ENCODE measurements at places on chromosomes 5 and 9. TPM values are rescaled to one million over a fixed set of nuclear protein-coding genes. Genes with fewer than 3 reads are reported as not detected.

- no peak overlapping the region for H3K4me3 ChIP-seq
- no peaks in the 10 kb centered on the region for H3K4me1 ChIP-seq
- H3K27me3 ChIP-seq: no peaks in the 10 kb centered on the region
- H3K27ac ChIP-seq: no peak overlapping the region
- no peaks in the 10 kb centered on the region for H3K36me3 ChIP-seq
These were observed 381.6 kb downstream of the EFNA5 start for GRCh38 chr5:107289030-107289714.

CTXN3 gene
- total RNA-seq: 19.9 TPM

HOMER1 gene
- total RNA-seq: 47.9 TPM

ADRB2 gene
- 5.0 TPM for total RNA-seq

CNOT8 gene
- total RNA-seq: 73.2 TPM

GRCh38 chr5:157860898-157861890 lies 2.2 kb upstream of the CLINT1 start:
- no peak overlapping the region for H3K27ac ChIP-seq
- no peaks in the 10 kb centered on the region for H3K27me3 ChIP-seq
- no peak overlapping the region for H3K4me3 ChIP-seq
- no peaks in the 10 kb centered on the region for H3K36me3 ChIP-seq
- no peak for DNase-seq

GHR gene
- 12.2 TPM for total RNA-seq

TXNDC8 gene
- total RNA-seq: not detected

TDRD7 gene
- 12.1 TPM for total RNA-seq

DNA sequence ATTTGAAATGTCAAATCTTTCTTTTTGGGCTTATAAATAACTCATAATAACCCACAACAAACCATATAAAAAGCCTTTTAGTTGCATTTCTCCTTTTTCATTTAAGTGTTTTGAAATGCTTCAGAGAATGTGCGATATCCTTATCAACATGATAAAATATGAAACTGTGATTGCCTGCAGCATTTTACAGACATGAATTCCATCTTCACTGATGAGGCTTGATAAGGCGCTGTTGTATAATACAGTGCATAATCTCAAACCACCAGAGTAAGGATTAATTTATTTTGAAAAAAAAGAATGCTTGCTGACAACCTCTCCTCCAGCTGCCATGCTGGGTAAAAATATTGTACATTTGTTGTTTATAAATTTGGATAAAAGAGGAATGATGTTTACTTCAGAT lies 216.8 kb downstream of the PBX3 start:
- peaks cover 9% of the 10 kb centered on the region for H3K4me1 ChIP-seq
- H3K27me3 ChIP-seq: no peaks in the 10 kb centered on the region
- no peak overlapping the region for H3K27ac ChIP-seq
- H3K36me3 ChIP-seq: no peaks in the 10 kb centered on the region
- DNase-seq: no peak
- no peak overlapping the region for H3K4me3 ChIP-seq

DNA sequence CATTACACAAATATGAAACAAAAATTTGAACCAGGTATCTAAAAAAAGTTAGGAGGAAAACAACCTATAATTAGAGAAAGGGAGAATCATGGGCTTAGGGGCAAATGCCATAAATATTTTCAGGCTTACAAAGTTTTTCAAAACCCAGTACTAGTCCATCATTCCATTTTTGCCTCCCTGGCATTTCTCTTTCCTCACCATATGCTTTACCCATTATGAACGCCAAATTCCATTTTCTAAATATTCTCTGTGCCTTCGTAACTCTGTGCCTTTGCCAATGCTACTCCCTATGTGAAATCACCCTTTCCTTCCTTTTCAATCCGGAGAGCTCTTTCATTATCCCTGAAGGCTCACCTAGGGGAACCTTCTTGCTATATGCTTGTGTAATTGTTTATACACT lies 434.1 kb downstream of the ZSWIM6 start:
- no peaks in the 10 kb centered on the region for H3K4me1 ChIP-seq
- H3K4me3 ChIP-seq: no peak overlapping the region
- no peaks in the 10 kb centered on the region for H3K27me3 ChIP-seq
- no peak overlapping the region for H3K27ac ChIP-seq

DNA sequence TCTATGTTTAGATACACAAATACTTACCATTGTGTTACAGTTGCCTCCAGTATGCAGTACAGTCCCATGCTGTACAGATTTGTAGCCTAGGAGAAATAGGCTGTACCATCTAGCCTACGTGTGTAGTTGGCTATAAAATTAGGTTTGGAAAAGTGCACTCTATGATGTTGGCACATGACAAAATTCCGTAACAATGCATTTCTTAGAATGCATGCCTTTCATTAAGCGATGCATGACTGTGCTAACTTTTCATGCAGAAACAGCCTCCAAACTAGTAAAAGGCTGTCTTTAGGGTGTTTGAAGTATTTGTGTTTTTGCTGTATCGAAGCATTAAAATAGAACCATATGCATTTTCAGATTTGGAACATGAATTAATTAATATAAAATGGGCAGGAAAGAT lies 157.9 kb downstream of the RMI1 start:
- H3K4me3 ChIP-seq: no peak overlapping the region
- no peak for DNase-seq
- H3K27me3 ChIP-seq: peaks cover 23% of the 10 kb centered on the region
- H3K27ac ChIP-seq: no peak overlapping the region
- peaks cover 10% of the 10 kb centered on the region for H3K4me1 ChIP-seq

MEGF9 gene
- 29.0 TPM for total RNA-seq

PDGFRB gene
- total RNA-seq: 121 TPM

GRCh38 chr9:5801739-5802113 lies 31.2 kb downstream of the ERMP1 start:
- no peaks in the 10 kb centered on the region for H3K4me1 ChIP-seq
- no peak overlapping the region for H3K4me3 ChIP-seq
- no peak overlapping the region for H3K27ac ChIP-seq
- peaks cover 3% of the 10 kb centered on the region for H3K36me3 ChIP-seq

- no peak overlapping the region for H3K4me3 ChIP-seq
- H3K36me3 ChIP-seq: no peaks in the 10 kb centered on the region
- peak; percentile 31 for DNase-seq
- H3K27me3 ChIP-seq: peaks cover 9% of the 10 kb centered on the region
These were observed 132.1 kb downstream of the HSD17B3 start for GRCh38 chr9:96169901-96170300.

GRCh38 chr9:137788561-137789294 lies 88.9 kb upstream of the CACNA1B start:
- H3K36me3 ChIP-seq: peaks cover 78% of the 10 kb centered on the region
- no peaks in the 10 kb centered on the region for H3K27me3 ChIP-seq
- DNase-seq: no peak
- peaks cover 7% of the 10 kb centered on the region for H3K4me1 ChIP-seq

DNA sequence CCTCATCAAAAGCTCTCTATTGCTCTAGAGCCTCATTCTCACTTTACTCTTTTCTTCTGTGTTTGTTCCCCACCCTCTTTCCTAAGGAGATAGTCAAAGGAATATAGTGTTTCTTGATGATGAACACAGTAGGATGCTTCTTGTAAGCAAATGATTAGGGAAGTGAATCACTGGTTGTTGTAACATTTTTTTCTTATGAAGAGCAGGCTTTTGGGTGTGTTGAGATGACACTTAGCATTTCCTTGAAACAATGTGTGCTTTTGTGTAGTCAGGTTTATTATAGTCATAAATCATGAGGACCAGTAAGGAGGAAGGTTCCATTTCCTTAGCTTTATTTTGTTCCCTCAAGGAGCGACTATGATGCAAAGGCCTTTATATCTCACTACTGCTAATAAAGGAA lies 1991.3 kb upstream of the C9orf72 start:
- H3K4me1 ChIP-seq: no peaks in the 10 kb centered on the region
- no peak overlapping the region for H3K27ac ChIP-seq
- H3K36me3 ChIP-seq: no peaks in the 10 kb centered on the region
- no peak for DNase-seq

- H3K4me1 ChIP-seq: peaks cover 9% of the 10 kb centered on the region
- no peaks in the 10 kb centered on the region for H3K36me3 ChIP-seq
- H3K27me3 ChIP-seq: no peaks in the 10 kb centered on the region
- no peak overlapping the region for H3K4me3 ChIP-seq
These were observed 3.0 kb downstream of the SPIN1 start for GRCh38 chr9:88391236-88391635.

DNA sequence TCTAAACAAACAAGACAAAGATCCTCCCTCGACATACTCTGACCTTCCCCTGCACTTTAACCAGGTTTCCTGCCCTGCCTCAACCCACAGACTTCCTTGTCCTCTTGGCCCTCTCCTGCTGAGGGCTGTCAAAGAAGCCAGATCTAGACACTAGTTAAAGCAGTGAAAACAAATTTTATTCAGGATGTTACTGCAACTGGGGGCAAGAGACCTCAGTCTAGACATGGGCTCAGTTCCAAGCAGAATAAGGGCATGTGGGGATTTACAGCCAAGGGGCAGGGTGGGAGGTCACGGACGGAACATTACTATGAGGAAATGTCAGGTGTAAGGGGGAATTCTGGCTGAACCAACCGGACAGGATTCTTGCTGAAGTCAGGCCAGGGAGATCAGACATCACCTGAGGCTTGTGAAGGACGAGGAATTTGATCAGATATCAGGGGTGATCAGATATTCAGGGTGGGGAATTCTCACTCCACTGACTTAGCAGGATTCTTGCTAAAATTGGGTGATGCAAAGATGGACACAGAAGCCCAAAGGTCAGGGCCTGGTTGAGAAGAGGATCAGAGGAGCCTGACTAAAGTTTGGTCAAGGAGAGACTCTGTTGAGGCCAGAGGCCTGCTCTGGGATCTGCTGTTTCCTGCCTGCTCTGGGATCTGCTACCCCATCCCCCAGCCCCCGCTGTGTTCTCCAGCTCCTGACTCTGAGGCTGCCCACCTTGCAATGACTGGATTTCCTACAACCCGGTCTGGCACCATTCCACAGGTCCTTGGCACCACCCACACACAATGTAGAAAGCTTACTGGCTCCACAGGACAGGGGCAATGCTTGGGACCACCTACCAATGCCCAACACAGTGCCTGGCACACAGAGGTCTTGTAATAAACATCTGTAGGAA lies 21.5 kb downstream of the GABBR2 start:
- no peaks in the 10 kb centered on the region for H3K36me3 ChIP-seq
- no peak for DNase-seq
- H3K27me3 ChIP-seq: no peaks in the 10 kb centered on the region
- H3K4me3 ChIP-seq: no peak overlapping the region
- H3K27ac ChIP-seq: no peak overlapping the region

PRR7 gene
- 4.3 TPM for total RNA-seq

AMBP gene
- total RNA-seq: not detected

- H3K27me3 ChIP-seq: no peaks in the 10 kb centered on the region
- peaks cover 11% of the 10 kb centered on the region for H3K4me1 ChIP-seq
- no peak overlapping the region for H3K27ac ChIP-seq
- DNase-seq: no peak
- H3K36me3 ChIP-seq: no peaks in the 10 kb centered on the region
- H3K4me3 ChIP-seq: no peak overlapping the region
These were observed 4.1 kb downstream of the RAPGEF6 start for GRCh38 chr5:131630963-131631350.

DNA sequence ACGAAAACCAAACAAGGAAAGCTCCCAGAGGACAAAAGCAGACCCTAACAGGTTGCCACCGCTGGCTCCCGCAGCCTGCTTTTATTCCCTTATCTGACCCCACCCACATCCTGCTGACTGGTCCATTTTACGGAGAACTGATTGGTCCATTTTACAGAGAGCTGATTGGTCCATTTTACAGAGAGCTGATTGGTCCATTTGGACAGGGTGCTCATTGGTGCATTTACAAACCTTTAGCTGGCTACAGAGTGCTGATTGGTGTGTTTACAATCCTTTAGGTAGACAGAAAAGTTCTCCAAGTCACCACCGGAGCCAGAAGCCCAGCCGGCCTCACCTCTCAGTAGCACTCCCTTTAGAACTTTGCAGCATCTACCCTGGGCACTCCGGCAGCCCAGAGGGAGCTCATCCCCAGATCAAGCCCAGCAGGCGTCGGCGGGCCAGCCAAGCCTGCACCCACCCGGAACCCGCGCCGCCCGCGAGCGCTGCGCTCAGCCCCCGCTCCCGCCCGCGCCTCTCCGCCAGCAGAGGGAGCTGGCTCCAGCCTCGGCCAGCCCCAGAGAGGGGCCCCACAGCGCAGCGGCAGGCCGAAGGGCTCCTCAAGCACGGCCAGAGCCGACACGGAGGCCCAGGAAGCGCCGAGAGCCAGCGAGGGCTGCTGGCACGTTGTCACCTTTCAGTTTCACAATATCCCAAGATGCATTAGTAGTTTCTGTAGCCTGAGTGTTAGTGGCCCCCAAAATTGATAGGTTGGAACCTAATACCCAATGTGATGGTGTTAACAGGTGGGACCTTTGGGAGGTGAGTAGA lies 35.3 kb upstream of the CLPTM1L start:
- no peak overlapping the region for H3K4me3 ChIP-seq
- H3K4me1 ChIP-seq: peaks cover 13% of the 10 kb centered on the region
- no peaks in the 10 kb centered on the region for H3K36me3 ChIP-seq
- no peak for DNase-seq
- H3K27me3 ChIP-seq: peaks cover 5% of the 10 kb centered on the region

- H3K36me3 ChIP-seq: peaks cover 9% of the 10 kb centered on the region
- DNase-seq: no peak
- no peak overlapping the region for H3K4me3 ChIP-seq
- H3K27me3 ChIP-seq: no peaks in the 10 kb centered on the region
These were observed 1.1 kb downstream of the FUT7 start for GRCh38 chr9:137030538-137031527.

PCDHGA3 gene
- total RNA-seq: 10.5 TPM

GRCh38 chr5:14171046-14171445 lies 27.9 kb downstream of the TRIO start:
- peaks cover 13% of the 10 kb centered on the region for H3K4me1 ChIP-seq
- no peak for DNase-seq
- H3K27ac ChIP-seq: no peak overlapping the region

DNA sequence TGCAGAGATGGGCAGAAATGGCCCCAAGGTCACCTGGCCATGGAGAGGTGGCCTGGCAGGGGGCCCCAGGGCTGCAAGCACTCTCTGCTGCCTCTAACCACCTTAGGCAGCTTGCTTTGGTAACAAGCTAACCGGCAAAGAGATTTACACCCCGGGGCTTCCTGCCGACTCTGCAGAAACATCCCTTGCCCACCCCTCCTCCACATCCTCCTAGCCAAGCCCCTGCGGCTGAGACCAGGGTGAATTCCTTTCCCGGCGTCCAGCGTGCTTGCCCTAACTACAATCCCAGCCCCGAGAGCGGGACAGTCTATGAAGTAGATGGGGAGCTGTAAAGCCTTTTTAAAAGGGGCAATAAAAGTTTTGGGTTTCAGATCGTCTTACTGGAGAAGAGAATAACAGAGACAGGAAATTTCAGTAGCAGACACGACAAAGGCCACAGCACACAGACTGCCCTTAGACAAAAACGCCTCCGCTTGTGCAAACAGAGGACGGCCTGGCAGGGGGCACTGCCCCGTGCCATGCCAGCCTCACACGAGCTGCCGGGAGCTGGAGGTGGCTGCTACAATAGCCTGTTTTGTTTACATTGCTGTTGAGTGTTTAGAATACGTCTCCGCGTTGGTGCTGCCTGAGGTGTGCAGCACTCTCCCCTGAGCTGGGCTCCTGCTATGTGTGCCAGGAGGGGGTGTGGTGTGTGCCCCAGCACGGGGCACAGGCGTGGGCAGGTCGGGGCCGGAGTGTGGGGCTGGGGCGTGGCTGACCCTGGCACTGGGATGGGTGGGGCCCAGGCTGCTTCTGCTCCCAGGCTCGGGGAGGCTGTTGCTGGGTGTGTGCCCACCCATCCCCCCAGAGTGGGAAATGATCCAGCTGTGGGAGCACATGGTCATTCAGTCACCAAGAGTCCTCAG lies 15.3 kb downstream of the MYMK start:
- no peak overlapping the region for H3K4me3 ChIP-seq
- H3K4me1 ChIP-seq: peaks cover 44% of the 10 kb centered on the region
- no peak for DNase-seq
- H3K27ac ChIP-seq: no peak overlapping the region

IGFBPL1 gene
- 14.8 TPM for total RNA-seq

TAS2R1 gene
- 0.94 TPM for total RNA-seq

Data from spinal cord (tissue), 10 donors.